Stimulated activated CD4-positive, alpha-beta T cell treated with anti-CD3 and anti-CD28 coated beads, TNF-alpha, amount 100 ng/mL, for 48 hours (primary cell): ENCODE measurements at places on chromosomes 12 and 14.

- DNase-seq = no peak
Measured at GRCh38 chr12:103503546-103504480, 8.0 kb upstream of the C12orf42 start.

- DNase-seq = no peak
Measured at GRCh38 chr14:99277530-99277929, 5.5 kb upstream of the BCL11B start.

DNA sequence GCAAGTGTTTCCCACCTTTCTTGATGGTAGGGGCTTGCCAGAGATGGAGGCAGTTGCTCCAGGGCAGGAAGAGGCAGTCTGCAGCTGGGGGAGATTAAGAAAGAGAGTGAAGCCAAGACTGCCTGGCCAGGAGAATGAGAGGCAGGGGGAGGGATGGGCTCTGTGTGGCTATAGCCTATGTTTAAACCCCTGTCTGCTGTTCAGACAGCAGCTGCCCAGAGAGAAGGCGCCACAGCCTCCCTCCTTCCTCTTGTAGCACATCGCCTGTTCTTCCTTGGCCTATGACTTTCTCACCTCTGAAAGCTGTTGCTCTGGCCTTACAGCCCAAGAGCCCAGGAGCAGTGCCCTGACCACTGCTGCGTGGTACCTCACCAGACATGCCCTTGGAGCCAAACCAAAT is 61.7 kb downstream of the EMP1 start:
- no peak for DNase-seq

DNA sequence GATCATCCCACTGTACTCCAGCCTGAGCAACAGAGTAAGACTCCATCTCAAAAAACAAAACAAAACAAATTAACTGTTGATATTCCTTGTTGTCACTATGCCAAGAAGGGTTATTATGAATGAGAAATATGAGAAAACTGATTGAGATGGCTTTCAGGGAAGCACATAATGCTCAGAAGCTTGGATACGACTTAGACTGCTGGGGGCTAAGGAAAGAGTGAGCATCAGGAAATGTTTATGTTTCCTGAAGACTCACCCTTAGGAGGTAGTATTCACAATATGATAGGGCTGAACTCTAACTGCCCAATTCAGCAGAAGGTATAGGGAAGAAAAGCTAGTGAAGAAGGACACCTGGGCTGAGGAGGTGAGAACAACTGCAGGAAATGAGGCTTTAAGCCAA is 6.3 kb downstream of the STYK1 start:
- DNase-seq = no peak

GRCh38 chr12:53997204-53998109 is 2.5 kb upstream of the HOXC9 start:
- DNase-seq = no peak

DNA sequence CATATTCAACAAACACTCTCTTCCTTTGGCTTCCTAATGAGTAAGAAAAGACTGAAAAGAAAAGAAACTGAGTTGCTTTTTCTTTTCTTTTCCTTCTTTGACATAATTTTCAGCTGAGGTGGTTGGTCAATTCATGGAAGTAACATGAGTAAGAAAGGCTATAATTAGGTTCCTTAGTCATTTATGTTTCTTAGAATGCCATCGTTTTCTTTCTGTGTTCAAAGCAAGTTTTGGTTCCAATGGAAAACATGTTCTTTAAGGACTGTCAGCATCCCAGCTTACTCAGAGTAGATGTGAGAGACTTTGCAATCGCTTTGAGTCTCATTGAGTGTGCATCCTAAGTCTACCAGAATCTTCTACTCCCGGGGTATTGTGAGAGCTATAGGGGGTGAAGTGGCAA is 882.4 kb downstream of the DIO2 start:
- DNase-seq = no peak

DNA sequence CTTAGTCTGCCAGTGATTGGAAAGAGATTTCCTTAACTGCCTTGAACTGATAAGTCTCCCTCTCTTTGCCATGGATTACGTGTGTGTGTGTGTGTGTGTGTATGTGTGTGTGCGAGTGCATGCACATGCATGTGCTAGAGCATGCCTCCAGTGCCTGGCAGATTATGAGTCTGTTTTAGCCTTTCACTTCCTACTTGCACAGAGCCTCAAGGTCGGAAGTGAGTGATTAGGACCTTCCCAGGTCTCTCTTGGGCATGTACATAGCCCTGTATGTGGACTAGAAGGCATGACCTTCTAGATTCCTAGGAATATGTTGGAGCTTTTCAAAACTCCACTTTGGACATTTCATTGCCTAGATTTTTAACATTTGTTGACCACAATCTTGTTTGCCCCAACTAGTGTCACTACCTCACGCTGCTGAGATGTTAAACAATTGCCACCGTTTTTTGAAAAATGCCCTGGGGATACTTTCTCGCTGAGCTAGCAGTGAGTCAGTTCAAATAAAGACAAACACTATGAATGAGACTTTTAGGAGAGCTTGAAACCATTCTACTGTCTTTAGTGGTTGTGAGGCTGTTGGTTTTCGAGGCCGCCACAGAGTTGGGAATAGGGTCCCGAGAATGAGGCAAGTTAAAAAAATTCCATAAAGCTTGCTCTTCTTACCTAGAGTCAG is 28.2 kb downstream of the KIAA0586 start:
- DNase-seq = no peak

DNA sequence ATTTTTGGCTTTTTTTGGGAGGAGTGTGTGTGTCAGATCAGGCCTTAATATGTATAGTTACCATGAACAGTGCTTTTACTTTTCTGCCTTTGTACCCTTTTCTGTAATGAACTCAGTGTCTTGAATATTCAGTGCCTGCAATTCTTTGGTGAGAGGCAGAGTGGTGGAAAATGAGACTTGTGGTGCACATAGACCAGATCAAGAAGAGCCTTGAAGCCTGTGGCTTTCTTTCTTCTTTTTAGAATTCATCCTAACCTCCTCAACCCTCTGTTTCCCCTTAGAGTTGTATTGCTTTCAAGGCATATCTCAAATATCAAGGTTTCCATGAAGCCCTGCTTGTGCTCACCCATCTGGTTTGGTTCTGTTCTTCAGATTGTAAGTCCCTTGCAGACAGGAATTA is 2.6 kb downstream of the YLPM1 start:
- DNase-seq = no peak

GRCh38 chr12:12954356-12954755 is 2.4 kb upstream of the GPRC5D start:
- no peak for DNase-seq

- DNase-seq = peak; percentile 39
Measured at GRCh38 chr12:54596526-54596946, 8.1 kb upstream of the PPP1R1A start.

GRCh38 chr12:95143621-95144205 is 70.3 kb upstream of the NR2C1 start:
- no peak for DNase-seq

DNA sequence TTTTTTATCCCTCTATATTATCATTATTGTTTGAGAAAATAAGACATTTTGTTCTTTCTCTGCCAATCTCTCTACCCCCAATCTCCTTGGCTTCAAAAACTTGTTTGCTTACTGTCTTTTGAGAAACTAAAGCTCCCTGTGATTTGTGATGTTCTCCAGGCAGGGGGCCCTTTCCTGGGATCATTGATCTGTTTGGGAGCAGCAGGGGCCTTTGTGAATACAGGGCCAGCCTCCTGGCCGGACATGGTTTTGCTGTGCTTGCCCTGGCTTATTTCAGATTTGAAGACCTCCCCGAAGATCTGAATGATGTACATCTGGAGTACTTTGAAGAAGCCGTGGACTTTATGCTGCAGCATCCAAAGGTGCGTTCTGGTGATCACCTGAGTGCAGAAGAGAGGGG is 4.5 kb downstream of the ACOT6 start:
- DNase-seq = no peak

DNA sequence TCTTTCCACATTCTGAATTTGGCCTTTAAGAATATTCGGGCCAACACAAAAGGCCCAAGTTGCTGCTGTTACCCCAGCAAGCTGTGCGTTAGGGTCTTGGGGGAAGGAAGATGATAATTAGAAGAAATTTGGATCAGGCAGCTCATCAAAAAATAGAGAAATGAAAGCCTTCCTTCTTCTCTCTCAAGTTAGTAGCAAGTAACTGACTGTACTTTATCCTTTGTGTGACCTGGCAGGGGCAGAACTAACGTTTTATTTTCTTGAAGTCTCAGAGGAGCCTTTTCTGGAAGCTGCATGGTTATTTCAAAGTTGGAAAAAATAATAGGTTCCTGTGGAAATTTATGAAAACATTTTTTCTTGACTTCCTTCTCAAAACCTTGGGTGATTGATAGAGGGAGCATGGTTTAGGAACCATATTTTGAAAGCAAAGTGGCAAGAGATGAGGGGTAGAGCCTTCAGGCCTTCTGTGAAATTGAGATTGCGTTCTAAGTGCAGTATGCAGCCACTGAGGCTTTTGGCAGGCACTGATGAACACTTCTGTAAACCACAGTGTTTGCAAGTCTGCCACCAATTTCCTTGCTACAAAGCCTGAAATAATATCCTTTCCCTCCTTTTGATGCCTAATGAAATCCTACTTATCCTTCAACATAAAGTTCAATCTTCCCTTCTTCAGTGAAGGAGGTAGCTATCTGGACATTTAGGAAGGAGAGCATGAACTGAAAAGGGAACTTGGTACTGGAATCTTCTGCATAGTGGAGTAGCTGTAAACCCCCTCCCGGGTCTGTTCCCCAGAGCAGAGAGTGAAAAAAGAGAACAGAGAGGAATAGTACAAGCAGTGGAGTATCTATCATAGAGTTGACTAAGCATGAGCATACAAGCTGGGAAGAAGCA is 123.2 kb downstream of the FGD4 start:
- no peak for DNase-seq

GRCh38 chr12:52508211-52508610 is 12.0 kb downstream of the KRT5 start:
- no peak for DNase-seq

- no peak for DNase-seq
Measured at GRCh38 chr12:118183155-118183554, 47.2 kb downstream of the PEBP1 start.

DNA sequence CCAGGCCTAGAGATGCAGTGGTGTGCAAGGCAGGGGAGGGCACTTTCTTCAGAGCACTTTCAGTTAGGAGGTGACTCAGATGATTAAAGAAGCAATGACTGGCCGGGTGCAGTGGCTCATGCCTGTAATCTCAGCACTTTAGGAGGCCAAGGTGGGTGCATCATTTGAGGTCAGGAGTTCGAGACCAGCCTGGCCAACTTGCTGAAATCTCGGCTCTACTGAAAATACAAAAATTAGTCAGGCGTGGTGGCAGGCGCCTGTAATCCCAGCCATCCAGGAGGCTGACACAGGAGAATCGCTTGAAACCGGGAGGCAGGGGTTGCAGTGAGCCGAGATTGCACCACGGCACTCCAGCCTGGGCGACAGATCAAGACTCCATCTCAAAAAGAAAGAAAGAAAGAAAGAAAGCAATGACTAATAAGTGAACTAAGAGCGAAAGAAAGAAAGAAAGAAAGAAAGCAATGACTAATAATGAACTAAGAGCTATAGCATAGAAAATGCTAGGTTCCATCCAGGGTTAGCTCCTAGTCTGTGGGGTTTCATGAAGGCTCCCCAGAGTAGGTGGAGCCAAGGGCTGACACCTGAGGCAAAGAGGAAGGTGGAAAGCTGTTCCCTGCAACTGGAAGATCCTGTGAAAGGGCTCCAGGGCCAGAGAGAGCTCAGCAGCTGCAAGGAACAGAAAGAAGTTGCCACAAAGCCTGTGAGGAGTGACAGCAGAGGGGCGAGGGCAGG is 334.5 kb downstream of the CACNA1C start:
- peak; percentile 13 for DNase-seq

- DNase-seq = no peak
Measured at GRCh38 chr14:95464514-95464913, 51.9 kb downstream of the SYNE3 start.

DNA sequence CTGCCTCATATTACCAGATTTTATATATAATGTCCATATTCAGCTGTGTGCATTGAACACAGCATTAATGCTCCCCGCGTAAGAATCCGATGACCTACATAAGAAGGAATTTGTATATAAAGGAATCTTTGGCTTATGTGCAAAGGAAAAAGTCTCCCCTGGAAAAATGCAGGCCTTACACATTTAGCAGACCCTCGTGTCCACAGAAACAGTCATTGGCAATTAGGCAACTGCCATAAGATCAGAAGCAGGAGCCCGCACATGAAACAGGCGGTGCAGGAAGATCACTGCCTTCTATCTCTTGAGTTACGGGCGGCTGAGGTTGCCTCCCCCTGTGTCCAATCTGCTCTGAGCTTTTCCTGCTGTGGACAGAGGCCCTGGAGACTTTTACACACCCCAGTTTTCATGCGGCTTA is 63.2 kb upstream of the RFX4 start:
- no peak for DNase-seq
